NB4 (cell line): ENCODE measurements at places on chromosomes 3 and 15.
A peak's percentile ranks its signal among the peaks of the same experiment; 100 is the strongest.

- DNase-seq: peak; percentile 56
These were observed 24.7 kb downstream of the LYSMD4 start for GRCh38 chr15:99708563-99708962.

- DNase-seq: peak; percentile 84
These were observed at the start of gene DALRD3 for GRCh38 chr3:49017971-49018706. DALRD3 (minus strand) TSS chr3:49018580; CDS start chr3:49018564, 16 bp downstream.

DNA sequence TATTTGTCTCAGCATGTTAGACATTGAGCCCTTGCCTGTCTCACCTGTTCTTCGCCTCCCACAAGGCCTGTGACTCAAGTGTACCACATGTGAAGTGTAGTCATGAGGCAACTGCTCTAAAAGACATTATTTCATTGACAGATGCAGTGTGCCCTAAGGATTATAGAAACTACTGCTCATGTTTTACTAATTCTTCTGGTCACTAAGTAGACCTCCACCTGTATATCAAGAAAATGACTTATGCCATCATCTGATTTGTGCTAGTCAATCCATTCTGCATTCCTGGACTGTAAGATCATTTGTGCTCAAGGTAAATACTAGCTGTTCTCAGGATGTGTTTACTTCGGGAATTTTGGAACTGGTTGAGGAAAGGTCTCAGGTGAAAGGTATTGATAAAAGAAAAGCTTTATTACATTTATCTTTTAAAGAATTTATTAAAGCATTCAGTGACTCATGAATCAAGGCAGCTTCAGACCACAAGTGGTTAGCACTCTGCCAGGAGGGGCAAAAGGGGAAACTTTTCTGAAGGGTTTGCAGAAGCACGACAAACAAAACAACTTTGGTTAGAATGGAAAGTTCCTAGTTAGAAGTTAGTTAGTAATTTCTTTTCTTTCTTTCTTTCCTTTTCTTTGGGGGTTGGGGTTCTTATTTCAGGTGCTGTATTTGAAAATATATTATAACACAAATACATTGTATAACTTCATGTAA lies 465.3 kb upstream of the CBLB start:
- DNase-seq: no peak

DNA sequence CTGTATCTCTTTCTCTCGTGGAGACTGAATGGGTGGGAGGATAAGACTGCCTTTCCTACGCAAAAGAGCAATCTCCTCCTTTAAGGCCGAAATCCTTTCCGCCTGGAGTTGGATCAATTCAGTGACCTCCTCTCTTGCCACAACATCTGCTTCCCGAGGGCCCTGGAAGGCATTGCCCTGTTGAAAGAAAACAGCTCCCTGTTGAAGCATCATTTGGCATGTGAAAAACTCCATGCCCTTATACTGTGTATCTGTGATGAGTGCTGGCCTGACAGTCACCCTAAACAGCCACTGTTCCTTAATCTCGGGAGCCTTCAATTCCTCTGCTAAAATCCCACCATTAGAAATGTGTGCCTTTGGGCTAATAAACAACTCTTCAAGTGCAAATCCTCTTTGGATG lies 80.2 kb downstream of the BOC start:
- DNase-seq: no peak

GRCh38 chr3:133197619-133198018 lies 159.4 kb downstream of the TMEM108 start:
- no peak for DNase-seq

- peak; percentile 60 for DNase-seq
These were observed 462 bp downstream of the EDEM1 start for GRCh38 chr3:5187920-5188418.

GRCh38 chr3:53162672-53163443 lies 1.8 kb downstream of the PRKCD start:
- DNase-seq: peak; percentile 30

DNA sequence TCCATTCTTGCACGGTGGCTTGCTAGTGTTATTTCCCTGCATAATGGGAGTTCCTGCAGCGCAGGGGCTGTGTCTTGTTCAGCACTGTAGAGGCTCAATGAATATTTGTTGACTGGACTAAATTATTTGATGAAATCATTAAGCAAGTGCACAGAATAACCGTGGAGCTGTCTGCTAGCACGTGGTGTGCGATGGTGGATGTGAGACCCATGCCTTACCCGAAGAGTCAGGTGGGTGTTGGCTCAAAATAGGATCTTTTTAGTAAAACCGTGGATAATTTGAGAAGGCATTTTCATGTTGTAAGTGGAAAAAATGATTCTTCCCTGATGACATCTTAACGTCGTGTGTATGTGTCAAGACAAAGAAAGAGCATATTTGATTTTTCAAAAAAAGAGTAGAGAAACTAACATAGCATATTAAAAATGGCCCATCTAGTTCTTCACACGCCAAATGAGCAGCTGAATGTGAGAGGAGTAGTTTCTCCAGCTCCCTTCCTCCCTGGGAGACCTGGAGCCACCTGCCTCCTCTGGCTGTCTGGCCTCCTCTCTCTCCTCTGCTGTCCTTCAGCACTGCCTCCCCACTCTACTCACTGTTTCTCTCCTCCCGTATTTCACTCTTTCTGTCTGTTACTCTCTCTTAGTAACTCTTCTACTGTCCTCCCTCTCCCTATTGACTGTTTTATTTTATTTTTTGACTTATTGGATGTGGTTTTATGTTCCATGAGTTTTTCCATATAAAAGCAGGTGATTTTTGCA lies 6.3 kb downstream of the FAM81A start:
- DNase-seq: no peak

GRCh38 chr15:95111969-95112368 lies 880.6 kb downstream of the MCTP2 start:
- no peak for DNase-seq

DNA sequence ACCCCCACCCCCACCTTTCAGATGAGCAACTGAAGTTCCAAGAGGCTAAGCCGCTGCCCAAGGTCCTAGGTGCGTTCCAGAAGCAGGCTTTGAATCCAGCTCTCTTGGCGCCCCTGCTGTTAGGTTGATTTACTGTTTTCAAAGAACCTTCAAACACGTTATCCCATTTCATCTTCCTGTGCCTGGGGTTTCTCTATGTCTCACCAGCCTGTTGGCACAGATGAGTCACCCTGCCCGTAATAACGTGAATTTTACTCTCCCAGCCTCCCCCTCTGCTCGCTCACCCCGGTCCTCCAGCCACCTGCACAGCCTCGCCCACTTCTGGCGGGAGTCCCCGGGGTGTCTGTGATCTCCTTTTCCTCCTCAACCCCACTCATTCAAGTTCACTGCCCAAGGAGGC lies 13.0 kb upstream of the TSEN2 start:
- peak; percentile 50 for DNase-seq

GRCh38 chr3:48595075-48595525 lies at the start of gene COL7A1:
COL7A1 (minus strand) TSS chr3:48595329; CDS start chr3:48595159, 170 bp downstream.
- no peak for DNase-seq

DNA sequence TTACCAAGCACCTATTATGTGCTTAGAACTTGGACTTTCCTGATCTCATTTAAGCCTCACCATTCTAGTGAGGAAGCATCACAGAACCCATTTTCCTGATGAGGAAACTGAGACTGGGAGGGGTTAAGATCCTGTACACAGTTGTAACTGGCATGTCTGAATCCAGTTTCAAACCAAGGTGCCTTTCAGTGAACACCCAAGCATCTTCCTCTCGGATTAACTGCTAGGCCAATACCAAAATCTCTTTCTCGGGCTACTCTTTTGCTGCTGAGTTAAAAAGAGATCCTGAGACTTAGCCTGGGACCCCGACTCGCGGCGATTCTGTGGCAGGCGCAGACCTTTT lies 578 bp upstream of the CEMIP start:
- no peak for DNase-seq

- no peak for DNase-seq
These were observed 39.3 kb downstream of the CHCHD6 start for GRCh38 chr3:126743350-126743749.
